ENCODE measurements at places on chromosomes 3 and 15.

DNA sequence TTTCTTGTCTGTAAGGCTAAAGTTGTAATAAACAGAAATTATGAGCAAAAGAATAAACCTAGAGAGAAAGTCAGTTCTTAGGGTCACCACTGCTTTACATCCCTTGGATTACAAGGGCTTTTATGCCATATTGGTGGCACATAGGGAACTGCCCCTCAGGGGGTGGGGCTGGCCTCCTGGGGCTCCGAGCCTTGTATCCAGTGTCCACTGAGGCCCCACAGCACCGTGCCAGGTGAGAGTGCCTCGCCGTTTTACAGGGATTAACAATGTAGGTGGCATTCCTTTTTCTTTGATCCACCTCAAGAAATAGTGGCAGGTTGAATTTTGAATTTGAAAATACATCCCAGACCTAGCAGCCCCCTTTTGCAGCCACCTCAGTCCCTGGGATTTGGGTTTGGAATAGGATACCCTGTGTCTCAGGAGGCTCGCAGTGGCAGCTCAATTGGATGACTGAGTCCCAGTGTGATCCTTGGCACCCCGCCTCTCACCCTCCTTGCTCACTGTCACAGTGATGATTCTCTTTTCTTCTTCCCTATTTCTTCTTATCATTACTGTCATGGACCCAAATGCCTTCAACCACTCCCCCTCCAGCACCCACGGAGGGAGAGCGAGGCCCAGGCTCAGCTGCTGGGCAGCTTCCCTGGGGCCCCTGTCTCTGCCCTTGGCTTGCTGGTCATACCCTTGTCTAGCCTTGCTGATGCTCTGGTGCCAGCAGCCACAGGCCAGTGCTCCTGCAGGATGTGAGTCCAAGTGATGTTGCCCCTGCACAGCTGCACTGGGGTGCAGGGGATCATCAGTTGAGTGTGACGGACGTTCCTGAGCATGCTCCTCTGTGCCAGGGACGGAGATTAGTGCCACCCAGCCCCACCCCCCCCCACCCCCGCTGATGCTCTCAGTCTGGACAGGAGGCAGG is 137.9 kb downstream of the DNAJB8 start:
- no peak for DNase-seq

DNA sequence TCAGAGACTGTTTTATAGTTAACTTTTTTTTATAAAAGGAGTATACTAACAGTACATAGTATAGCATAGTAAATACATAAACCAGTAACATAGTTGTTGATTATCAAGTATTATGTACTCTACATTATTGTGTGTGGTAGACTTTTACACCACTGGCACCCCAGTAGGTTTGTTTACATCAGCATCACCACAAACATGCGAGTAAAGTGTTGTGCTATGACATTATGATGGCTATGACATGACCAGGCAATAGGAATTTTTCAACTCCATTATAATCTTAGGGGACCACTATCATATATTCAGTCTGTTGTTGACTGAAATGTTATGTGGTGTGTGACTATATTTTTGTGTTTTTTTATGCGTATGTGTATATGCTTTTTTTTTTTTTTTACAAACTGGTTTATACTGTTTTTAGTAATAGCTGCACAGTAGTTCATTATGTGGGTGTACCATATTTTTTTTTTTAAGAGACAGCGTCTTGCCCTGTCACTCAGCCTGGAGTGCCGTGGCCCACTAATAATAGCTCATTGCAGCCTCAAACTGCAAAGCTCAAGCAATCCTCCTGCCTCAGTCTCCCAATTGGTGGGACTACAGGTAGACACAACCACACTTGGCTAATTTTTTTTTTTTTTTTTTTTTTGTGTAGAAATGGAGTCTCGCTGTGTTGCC is 1.9 kb downstream of the CAPN7 start:
- no peak for DNase-seq

GRCh38 chr15:58146749-58147148 is 8.6 kb downstream of the AQP9 start:
- DNase-seq: no peak

GRCh38 chr15:71781179-71781964 is 29.0 kb upstream of the NR2E3 start:
- no peak for DNase-seq

- no peak for DNase-seq
Measured at GRCh38 chr15:75193976-75194375, 7.7 kb upstream of the C15orf39 start.

GRCh38 chr15:49888323-49888693 is 230.7 kb downstream of the ATP8B4 start:
- no peak for DNase-seq

DNA sequence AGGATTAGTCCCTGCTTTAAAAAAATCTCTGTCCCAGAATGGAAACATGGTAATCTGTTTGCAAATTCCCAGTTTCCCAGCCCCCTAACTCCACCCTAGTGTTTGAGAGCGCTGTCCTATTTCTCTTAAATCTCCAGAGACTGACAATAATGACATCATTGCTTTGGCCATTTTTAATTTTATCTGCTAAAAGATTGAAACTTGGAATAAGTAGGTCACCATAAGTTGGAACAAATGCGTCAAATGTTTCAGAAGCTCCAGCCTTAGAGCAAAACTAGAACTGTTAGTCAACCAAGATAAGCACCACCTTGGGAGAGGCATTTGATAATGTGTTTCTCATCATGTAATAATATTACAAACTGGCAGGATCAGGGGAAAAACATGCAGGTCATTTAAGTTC is 25.7 kb upstream of the MB21D2 start:
- no peak for DNase-seq

DNA sequence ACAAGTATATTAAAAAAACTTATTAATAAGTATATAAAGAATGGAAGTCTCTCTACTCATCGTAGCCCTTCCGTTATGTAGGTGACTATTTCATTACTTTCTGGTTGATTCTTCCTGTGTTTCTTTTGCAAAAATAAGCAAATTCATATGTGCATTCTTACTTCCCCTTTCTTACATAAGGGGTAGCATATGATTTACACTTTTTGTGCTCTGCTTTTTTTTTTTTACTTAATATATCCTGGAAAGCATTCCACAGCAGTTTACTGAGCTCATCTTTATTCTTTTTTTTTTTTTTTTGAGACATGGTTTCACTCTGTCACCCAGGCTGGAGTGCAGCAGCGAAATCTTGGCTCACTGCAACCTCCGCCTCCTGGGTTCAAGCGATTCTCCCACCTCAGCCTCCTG is 12.9 kb downstream of the SCAMP5 start:
- no peak for DNase-seq

DNA sequence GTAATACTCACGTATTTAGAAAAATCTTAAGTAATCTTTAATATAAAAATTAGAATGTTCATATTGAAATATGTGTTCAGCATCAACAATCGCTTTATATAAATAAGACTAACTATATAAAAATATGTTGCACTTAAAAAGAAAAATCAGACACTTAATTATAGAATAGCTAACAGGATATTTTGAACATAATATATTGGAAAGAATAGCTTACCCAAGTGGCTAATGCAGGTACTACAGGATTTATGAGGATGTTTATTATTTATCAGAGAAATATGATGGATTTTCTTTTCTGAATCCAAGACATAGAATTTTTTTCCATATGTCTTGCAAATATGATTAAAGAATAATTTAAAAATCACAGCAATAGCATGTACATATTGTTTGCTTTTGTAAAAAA is 567.9 kb upstream of the GBE1 start:
- DNase-seq: no peak

DNA sequence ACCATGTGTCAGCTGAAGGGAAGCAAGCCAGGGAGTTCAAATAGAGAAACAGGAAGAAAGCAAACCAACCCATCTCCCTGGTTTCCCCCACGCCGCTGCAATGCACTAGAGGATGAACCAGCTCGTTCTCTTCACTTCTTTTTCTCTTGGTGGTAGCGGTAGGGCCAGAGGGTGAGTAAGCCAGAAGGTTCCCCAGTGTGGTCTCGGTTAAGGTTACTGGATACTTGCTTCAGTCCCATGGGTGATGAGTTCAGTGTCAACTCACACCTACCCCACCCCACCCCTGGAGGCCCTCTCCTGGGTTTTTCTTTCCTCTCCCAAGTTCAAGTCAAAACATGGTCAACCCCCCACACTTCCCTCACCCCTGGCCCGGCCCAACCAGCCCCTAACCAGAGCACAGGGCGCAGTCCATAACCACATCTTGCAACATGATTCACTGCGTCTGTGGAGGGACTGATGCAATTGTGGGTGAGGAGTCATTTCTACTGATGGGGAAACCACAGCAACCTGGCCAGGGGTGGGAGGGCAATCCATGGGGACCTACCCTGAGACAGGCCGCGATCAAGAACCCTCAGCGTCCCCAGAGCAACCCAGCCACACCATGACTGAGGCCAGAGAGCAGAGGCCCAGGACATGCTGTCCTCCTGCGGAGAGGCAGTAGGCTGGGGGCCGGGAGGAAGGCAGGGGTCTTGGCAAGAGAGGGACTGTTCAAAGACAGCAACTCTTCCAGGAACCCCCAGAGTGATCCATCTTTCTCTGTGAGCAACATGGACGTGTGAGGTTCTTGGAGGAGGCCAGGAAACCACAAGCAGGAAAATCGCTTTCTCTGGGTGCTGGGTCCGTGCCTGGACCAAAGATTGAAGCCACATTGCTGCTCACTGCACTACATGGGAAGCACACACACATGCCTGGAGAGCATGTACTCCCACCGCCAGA is 276.6 kb downstream of the UACA start:
- peak; percentile 65 for DNase-seq

DNA sequence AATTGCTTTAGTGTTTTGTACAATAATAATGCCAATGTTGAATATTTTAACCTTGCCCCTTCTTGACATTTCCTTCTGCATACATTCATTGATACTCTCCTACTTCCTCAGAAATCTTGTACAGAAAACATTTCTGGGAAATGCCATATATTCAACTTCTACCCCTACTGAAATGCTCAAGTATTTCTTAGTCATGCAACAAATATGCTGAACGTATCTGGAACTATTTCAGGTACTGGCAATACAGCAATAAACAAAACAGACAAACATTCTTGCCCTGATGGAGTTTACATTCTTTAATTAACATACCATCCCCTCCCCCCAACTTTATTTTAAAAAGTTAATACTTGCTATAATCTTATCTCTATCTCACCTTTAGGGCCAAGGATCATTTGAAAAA is 147.2 kb downstream of the STAG1 start:
- DNase-seq: no peak

GRCh38 chr3:60920519-60920918 is 330.7 kb downstream of the FHIT start:
- DNase-seq: no peak

- no peak for DNase-seq
Measured at GRCh38 chr3:46908986-46909534, 31.5 kb downstream of the PTH1R start.

- DNase-seq: no peak
Measured at GRCh38 chr3:127182848-127183714, 9.8 kb upstream of the PRR23E start.

DNA sequence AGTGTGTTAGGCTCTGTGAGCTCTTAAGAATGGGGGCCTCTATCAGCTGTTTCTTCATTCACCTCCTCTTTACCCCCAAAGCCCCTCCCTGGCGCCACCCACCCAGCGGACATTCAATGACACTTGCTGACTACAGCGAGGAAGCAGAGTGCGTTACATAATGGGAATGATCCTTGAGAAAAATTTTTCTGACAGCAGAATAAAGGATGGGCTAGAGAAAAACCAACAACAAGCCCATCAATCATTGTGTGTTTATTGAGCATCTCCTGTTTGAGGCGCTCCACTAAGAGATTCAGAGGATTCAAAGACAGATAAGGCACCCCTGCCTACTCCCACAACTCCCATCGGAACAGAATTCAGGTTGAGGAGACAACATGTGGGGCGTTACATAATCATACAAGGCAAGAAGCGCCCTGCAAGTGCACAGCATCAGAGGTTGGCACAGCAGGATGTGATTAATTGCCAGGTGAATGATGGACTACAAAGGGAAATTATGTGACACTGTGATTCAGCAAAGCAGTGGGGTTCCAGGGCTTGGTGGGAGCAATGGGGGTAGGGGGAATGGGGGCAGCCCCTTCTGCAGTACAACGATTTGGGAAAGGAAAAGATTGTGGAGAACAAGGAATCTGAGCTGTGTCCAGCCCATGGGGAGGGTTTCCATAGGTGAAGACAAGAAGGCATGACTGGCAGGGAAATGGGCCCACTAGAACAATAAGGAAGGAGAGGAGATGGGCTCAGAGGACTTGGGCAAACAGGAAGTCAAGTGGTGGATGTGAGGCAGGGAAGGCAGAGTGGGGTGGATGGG is 141.3 kb upstream of the ATP2B2 start:
- DNase-seq: no peak
